Activated CD8-positive, alpha-beta memory T cell treated with anti-CD3 and anti-CD28 coated beads for 1 hour (primary cell): ENCODE measurements at places on chromosomes 13 and 19.
A peak's percentile ranks its signal among the peaks of the same experiment; 100 is the strongest.

GRCh38 chr13:50543782-50544181, 299.7 kb downstream of the DLEU7 start:
- no peak for DNase-seq

GRCh38 chr19:7307590-7308218, 13.5 kb upstream of the INSR start:
- DNase-seq = no peak

DNA sequence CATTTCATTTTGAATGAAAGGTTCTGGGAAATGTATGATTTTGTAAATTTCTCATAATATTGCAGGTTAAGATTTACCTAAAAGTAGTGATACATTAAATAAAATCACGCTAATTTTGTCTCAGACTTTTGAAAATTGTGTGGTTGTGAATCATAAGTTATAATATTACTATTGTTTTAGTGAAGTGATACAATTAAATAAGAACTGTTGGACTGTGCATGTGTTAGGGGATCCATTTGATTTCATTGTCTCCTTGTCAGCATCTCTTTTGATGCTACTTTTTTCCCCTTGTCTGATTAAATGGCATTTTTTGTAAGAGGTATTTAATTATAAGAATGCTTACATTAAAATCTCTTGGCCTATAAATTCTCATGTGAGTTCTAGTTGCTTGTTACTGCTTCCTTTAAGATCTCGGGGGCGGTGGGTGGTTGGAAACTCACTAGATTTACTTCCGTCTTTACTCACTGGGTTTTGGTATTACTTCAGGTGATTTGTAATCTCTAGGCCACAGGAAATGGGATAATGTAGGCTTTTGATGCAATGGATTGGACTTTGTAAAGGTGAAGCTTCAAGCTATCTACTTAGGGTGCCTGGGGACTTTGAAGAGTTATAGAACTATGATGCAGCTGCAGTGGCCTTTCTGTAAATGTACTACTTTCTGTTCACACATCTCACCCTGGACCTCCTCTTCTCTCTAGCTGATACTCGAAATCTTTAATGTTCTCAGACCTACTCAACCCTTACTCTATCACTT, 66.5 kb downstream of the PAN3 start:
- DNase-seq = no peak

DNA sequence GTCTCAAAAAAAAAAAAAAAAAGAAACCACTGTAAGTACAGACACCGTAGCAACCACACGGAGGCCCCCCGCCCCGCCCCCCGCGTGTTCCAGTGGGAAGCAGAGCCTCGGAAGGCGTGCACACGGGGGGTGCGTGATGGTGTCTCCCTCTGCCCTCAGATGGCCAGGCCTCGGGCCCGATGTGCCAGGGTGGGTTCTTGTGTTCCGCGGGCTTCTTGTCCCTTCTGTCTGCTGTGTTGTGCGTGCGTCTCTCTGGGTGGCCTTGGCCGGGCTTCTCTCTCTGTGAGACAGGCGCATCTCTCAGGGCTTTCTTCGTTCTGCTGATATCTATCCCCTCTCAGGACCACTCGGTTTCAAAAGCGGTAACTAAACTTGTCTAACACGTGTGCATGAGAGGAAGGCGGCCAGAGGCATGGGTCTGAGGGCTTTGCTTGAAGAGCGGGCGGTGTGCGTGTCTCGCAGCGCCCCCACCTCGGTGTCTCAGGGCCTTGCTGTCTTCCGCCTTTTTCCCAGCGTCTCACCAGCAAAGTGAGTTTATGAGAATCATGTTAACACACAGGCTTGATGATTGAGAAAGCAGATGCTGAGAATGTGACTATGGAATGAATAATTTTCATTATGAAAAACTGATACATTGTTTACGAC, 12.6 kb downstream of the ATP11A start:
- DNase-seq = no peak

GRCh38 chr13:86788616-86789015, 882.6 kb upstream of the SLITRK5 start:
- no peak for DNase-seq

GRCh38 chr19:1811942-1812425, at the start of gene ATP8B3:
ATP8B3 (minus strand) TSS chr19:1812276; CDS start chr19:1811736, 540 bp downstream.
- peak; percentile 4 for DNase-seq

- no peak for DNase-seq
Measured at GRCh38 chr13:106418556-106418955, 116.9 kb downstream of the EFNB2 start.

DNA sequence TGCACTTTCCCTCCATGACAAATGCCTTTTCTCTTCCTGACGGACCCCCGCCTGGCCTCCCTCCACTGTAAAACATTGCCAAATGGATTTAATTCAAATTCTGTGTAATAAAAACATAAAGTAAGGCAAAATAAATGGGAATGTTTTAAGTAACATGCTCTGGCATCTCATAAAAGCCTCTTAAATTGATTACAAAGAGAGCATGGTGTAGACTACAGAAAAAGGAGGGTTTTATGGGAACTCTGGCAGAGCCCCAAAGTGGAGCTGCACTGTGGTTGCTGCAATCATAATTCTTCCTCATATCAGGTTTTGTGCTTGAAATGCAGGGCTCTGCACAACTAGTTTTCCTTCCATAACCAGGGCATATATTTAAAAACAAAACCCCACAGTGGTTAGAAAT, 44.3 kb upstream of the SIAH3 start:
- no peak for DNase-seq

DNA sequence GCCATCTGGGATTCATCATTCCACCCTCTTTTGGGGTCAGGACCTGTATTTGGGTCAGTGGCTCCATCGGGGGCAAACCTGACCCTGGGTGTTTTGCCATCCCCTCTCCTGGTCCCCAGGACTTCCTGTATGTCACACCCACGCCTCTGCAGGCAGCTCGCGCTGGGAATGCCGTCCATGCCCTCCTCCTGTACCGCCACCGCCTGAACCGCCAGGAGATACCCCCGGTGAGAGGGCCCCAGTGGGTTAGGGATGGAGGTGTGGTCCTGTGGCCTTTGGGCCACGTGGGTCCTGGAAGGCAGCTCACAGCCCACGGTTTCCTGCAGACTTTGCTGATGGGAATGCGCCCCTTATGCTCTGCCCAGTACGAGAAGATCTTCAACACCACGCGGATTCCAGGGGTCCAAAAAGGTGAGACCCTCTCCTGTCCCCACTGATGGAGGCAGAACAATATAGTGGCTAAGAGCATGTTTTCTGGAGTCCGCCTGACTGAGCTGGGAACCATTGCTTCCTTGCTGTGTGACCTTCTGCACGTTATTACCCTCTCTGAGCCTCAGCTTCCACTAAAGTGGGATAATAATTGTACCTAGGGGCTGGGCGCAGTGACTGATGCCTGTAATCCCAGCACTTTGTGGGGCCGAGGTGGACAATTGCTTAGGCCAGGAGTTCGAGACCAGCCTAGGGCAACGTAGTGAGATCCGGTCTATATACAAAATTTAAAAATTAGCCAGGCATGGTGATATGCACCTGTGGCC, 14.1 kb downstream of the CPT1C start:
- no peak for DNase-seq

GRCh38 chr13:19382111-19382510, 179.2 kb downstream of the TPTE2 start:
- no peak for DNase-seq

DNA sequence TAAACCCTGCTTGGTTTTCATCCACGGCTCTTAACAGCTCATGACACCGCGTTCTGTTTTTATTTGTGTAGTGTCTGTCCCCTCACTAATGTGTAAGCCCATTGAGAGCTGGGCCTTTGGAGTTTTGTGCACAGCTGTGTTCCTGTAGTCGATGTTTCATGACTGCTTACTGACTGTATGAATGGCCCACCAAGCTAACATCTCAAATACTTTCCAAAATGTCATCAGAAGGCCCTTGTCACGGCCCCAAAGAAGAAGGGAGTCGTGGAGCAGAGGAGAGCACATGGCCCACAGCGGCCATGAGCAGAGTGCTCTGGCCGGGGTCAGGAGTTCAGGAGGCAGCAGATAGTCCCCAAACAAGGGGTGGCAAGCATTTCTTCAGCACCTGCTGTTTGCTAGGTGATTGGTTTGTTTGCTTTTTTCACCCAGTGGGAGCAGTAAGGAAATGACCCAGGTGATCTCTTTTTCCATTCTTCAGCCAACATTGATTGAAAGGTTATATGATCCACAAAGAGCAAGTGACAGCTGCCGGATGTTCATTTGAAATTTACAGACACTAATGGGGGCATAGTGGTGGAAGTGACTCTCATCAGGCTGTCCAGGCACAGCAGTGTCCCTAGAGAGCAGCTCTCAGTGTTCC, 315.2 kb downstream of the ATP8A2 start:
- DNase-seq = no peak

DNA sequence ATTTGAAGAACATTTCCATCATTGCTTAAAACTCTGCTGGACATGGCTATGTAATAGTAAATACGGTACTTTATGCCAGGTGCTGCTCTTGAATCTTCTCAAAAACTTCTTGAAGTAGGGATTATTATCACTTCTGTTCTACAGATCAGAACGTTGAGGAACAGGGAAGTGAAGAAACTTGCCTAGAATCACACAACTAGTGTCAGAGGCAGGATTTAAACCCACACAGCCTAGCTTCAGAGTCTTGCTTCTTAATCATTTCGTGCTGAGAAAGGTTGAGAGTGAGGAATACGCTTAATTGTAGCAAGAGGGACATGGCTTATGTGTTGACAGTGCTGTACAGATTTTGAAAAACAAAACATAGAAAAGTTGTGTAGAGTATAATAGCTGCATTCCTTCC, 13.5 kb downstream of the TM9SF2 start:
- no peak for DNase-seq

DNA sequence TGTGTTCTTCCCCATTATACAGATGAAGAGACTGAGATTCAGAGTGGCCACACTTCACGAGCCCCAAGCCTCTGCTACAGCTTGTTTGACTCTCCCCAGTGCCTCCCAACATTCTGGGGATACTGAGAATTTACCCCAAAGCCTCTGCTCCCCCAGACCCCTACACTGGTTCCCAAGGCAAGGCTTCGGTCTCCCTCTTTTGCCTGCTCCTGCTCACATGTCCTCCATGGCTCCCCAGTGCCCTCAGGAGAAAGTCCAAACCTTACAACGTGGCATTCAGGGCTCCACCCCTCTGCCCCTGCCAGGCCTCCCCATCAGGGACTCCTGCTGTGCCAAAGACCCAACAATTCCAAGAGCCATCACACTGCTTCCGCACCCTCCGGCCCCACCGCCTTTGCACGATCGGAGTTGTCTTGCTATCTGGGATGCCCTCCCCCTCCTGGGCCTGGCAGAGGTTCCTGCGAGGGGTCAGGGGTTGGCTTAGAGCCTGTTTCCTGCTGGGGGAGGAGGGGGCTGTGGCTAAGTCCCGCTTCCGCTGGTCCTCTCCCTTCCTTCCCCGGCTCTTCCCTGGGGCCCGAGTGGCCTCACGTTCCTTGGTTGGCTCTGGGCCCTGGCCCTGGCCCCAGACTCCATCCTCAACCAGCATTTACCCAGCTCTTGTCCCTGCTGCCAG, 15.4 kb downstream of the GTPBP3 start:
- DNase-seq = no peak

- no peak for DNase-seq
Measured at GRCh38 chr19:30871979-30872378, 477.3 kb downstream of the TSHZ3 start.

GRCh38 chr13:87052731-87053130, 618.4 kb upstream of the SLITRK5 start:
- DNase-seq = no peak

- no peak for DNase-seq
Measured at GRCh38 chr19:17455308-17456123, 5.2 kb downstream of the NXNL1 start.

DNA sequence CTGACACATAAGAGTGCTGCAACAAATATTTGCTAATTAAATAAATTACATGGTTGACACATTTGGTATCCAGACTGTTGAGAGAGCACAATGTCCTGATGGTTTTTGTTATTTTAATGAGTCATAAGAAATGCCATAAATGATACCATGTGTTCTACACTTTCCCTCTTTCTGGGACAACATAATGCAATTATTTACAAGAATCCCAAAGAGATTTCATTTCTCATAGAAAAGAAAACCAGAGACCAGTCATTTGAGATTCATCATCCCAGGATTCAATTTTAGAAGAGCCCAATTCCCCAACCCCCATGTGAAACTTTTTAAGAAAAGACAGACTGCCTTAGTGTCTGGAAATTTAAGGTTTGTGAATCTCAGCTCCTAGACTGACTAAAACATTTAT, 399.6 kb downstream of the DCT start:
- DNase-seq = no peak

- no peak for DNase-seq
Measured at GRCh38 chr13:34502011-34502410, 440.1 kb upstream of the NBEA start.

DNA sequence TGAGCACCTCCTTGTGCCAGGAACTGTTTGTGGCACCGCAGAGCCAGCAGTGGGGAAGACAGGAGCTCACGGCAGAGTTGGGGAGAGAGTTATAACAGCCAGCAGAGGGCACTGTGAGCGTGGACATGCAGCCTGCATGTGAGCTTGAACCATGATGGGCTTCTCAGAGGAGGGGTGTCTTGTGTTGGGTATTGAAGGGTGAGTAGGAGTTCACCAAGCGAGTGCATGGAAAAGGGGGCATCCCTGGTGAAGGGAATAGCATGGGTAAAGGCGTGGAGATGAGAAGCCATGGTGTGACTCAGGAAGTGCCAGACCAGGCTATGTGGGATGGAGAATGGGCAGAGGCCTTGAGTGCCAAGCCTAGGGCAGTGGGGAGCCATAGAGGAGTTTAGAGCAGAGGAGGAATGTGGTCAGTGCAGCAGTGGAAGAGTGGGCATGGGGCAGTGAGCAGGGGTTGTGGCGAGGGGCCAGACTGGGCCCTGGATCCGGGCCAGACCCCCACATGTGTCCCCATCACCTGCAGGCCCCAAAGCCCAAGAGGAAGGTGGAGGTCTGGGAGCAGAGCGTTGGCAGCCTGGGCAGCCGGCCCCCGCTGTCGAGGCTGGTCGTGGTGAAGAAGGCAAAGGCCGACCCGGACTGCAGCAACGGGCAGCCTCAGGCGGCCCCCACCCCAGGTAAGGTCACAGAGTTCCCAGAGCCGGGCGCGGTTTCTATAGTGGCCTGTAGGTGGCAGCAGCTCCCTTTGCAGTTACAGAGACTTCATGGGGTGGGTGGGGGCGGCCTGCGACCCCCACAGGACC, 11.8 kb upstream of the SHD start:
- DNase-seq = peak; percentile 45

DNA sequence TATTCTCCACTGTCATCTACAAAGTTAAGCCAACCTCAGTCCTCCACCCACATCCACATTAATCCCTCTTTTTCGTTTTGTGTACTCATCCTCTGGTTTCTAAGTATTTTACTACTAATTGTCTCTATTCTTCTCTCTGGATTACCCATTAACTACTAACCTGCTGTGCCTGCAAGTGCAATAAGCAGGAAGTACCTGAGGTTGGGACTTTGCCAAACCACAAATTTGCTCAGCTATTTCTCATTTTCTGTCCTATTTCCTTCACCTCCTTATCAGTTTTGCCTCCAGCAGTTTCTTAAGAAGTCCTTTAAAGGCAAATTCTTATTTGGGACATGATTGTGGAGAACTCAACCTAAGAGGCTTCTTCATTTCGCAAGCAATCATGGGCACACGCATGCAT, 1708.9 kb downstream of the SLITRK5 start:
- no peak for DNase-seq

GRCh38 chr13:20035130-20035529, 76.6 kb downstream of the ZMYM2 start:
- no peak for DNase-seq
